ENCODE measurements at places on chromosomes 13 and 19.

DNA sequence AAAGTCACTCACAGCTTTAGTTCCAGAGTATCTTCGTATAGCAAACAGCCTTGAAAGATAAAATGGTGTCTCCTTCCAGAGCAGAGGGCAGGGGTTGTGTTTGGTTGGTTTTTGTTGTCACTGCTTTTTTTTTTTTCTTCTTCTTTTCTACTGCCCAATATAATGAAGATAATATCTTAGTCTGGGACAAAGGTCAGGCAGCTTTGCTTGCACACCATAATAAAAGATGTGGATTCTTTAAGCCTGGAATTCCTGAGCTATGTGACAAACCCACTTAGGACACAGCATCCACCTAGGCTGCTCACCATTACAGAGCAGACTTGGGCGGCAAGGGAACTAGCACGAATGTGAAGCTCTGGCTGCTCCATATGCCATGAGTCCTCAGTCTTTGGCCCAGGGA is 165.6 kb upstream of the MIR17HG start:
- DNase-seq = no peak

DNA sequence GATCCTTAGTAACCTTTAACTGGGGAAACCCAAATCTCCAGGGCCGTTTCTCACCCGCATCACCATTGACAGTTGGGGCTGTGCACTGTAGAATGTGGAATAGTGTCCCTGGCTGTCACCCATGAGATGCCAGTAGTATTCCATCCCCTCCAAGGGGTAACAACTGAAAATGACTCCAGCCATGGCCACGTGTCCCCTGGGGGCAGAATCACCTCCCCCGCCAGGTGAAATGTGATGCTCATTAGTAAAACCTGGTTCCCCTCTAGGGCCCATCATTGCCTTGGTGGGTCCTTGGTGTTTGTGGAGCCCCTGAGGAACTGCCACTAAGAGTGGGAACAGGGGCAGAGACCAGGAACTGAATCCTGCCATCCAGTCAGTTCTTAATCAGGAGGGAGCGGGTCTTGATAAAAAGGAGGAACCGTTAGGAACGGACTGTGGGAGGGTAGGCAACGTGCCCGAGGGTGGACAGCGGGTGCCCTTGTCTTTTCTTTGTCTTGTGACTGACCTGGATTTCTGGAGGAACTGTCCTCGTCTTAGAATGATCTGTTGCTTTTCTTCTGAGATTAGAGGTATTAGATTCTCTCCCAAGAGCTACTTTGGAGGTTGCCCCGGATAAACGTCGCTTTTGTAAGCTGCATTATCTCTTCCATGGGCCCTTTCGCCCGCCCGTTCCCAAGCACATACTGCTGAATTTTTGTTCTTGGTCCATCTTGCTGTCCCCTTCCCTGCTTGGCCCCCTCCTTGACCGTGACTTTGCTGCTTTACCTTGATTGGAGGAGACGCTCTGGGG is 3.5 kb downstream of the MYO9B start:
- no peak for DNase-seq

DNA sequence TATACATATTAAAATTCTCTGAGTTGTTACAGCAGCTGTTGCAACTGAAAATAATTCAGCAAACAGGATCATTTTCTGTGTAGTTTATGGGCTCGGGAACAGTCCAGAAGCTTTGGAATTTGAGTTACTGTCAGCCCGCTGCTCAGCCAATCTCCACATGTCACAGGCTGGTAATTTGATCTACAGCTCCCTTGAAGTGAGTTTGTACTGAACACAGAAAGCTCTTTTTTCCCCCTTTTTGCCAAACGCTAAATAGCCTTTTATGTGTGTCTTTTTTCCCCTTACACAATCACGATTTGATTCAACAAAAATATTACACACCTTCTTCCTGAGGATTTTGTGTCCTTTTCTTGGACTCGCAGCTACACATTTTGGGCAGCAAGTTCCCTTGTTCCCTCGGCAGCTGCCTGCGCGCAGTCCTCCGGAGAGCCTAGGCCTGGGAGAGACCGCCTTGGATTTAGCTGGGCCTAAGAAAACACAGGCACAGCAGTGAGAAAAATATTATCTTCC is 371.4 kb downstream of the KCNRG start:
- peak; percentile 61 for DNase-seq

- DNase-seq = no peak
Observed at GRCh38 chr13:80276371-80277289, 64.3 kb downstream of the SPRY2 start.

Data from hindlimb muscle (tissue), 1 donor.